ENCODE measurements at places on chromosomes 3 and 15.

DNA sequence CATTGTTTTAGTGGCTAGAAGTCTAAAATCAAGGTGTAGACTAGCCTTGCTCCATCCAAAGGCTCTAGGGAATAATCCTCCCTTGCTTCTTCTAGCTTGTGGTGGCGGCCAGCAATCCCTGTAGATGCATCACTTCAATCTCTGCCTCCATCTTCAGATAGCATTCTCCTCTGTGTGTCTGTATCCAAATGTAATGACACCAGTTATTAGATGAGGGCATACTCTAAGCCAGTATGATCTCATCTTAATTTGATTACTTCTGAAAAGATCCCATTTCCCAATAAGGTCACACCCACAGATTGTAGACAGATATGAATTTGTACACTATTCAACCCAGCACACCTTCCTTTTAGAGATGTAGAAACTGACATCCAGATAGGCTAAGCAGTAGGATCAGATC, 334.5 kb upstream of the KCNMB2 start:
- no peak for DNase-seq

- DNase-seq, result no peak
These were observed 13.3 kb upstream of the TNFSF10 start for GRCh38 chr3:172536505-172536904.

GRCh38 chr3:98650971-98651779, 57.8 kb upstream of the CPOX start:
- no peak for DNase-seq

DNA sequence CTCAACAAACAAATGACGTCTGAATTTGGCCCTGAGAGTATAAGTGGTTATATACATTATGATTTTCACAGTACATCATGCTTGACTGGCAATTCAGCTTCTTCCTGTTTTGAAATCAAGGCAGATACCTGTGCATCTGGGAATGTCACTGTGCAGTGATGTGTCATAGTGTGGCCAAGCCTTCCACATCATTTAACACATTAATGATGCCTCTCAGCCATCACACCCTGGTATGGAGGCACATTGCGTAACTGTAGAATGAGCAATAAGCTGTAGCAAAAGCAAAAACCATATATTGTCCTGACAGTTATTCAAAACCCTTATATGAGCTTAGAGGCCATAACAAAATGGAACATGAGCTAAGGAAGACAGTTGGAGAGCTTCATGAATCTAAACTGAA, 246.0 kb downstream of the EPHA3 start:
- DNase-seq, result no peak

DNA sequence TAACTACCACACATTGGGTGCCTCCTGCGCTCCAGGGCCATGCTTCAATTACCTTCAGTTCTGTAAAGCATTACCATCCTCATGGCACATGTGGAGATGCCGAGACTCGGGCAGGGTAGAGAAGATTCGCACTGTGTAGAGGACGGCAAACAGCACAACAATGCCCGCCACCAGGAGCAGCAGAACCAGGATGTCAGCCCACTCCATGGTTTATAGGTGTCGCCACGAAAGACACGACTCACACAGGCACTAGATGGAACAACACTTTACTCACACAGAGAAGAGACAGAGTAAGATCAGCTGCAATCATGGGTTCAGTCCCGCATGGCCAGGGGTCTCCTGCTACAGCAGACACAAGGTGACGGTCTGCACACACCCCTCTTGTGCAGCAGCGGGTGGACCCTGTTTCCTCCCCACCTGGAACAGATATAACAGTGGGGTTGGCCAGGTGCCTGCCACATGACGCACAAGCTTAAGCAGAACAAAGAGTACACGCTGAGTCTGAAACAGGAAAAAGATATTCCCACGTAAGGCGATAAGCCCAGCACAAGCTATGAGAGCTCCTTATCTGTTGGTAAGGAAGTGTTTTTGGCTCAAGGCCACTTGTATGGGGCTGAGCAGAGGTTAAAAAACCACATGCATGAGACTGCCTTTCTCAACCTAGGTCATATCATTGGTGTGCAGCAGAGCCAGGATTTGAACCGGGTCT, 2.5 kb upstream of the TBC1D21 start:
- DNase-seq, result no peak

- no peak for DNase-seq
These were observed 95.8 kb downstream of the RAP2B start for GRCh38 chr3:153257673-153258351.

DNA sequence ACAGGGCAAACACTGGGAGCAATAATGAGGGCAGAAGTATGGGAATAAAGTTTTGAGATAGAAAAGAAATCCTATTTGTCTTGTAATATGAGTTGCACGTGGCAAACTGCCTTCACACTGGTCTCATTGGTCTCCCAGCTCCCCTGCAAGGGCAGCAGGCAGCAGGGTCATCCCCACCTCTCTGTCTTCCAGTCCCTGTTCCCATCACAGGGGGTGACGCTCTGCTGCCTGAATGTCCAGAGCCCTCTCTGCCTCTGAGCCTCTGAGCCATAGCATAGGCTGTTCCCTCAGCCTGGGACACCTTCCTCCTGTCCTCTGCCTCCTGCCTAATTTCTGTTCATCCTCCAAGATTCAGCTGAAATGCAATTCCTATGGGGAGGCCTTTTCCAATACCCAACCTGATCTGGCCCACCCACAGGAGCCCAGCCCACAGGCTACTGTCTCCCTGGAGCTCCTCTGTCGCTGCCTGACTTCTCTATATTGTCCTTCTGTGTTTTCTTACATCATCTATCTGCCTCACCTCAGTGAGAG, 12.1 kb upstream of the SKOR1 start:
- DNase-seq, result no peak

DNA sequence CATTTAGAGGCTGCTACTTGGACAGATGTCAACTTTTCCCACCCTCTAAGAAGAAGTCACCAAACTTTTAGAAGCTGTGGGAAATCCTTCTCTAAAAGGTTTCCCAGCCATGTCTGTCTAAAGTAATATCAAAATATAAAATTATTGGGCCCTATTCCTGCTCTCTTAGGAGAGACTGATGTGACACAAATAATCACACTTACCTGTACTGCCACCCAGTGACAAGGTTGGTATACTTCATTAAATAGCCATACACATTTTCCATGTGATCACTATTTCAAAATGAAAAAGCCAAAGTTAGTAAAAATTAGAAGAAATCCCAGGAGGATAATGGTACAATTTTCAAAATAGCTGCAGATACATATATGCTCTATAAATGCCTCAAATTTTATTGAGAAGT, 12.6 kb downstream of the OSBPL11 start:
- DNase-seq, result no peak

DNA sequence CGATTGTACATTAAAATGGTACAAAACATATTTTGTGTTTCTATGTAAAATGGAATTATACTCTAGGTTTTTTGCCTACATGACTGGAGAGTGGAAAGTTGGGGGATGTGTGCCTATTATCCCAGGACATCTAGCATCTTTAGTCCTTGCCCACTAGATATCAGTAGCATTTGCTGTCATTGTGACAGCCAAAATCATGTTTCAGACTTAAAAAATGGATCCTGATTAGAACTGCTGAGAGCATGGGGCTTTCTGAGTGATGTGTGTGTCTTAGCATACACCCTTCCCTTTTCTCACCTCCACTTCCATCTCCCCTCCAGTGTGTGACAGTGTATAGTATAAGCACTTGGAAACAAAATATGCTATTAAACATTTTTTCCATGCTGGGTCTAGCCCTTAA, 13.3 kb downstream of the ARMC8 start:
- no peak for DNase-seq
